ENCODE measurements at places on chromosomes 16 and 17.

DNA sequence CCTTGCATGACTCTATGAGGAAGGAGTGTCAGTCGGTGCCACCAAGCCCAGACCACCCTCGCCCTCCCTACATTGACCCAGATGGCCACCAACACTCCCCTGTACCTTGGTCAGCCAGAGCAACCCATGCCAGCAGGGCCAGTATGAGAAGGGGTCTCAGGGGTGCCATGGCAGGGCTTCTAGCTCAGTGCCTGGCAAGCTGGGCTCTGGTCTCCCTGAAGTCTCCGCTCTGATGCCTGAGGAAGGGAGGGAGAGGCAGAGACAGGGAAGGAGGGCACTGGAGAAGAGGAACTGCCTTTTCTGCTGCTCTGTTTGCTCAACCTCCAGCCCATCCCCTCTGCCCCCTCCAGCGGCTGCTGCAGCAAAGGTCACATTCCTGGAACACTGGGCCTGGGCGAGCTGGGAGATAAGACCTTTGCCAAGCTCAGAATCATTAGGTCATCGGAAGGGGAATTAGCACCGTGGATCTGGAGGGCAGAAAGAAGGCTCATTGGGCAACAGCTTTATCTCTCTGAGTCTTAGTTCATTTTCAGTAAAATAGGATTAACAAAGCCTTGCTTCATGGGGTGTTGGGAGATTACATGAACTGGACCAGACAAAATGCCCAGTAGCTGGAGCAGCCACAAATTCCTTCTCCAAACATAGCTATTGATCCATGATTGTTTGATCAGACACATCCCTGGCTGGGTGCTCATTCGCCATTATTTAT, at the start of gene VTN:
Gene VTN (minus strand): TSS at position 273 of the 709 bp plus-strand sequence. CDS start 104 bp downstream, at position 169.
- no peak for DNase-seq

DNA sequence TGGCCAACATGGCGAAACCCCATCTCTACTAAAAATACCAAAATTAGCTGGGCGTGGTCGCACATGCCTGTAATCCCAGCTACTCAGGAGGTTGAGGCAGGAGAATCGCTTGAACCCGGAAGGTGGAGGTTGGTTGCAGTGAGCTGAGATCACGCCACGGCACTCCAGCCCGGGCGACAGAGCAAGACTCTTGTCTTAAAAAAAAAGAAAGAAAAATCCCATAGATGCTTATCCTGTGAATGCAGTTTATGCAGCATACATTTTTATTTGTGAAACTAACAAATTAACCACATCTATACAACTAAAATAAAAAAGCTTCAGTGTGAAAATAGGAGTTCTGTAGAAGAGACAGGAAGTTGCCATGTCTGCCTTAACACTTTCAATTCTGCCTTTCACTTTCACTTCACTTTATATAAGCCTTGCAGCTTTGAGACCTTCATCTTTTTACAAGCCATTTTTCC, 7.1 kb downstream of the IGSF6 start:
- DNase-seq: peak; percentile 65

DNA sequence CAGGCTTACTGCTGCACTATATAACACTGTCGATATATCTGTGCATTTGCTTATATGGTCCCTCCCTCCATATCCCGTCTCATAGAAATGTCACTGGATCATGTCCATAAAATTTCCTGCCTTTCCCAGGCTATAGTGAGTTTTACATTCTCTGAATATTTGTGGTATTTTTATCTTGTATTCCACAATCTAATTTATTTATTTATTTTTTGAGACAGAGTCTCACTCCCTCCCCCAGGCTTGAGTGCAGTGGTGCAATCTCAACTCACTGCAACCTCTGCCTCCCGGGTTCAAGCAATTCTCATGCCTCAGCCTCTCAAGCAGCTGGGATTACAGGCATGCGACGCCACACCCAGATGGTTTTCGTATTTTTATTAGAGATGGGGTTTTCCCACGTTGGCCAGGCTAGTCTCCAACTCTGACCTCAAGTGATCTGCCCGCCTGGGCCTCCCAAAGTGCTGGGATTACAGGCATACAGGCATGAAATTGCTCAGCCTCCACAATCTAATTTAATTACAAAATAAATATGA, 12.9 kb downstream of the TRIM37 start:
- DNase-seq: no peak

GRCh38 chr16:46632778-46633733, 11.9 kb upstream of the SHCBP1 start:
- no peak for DNase-seq

DNA sequence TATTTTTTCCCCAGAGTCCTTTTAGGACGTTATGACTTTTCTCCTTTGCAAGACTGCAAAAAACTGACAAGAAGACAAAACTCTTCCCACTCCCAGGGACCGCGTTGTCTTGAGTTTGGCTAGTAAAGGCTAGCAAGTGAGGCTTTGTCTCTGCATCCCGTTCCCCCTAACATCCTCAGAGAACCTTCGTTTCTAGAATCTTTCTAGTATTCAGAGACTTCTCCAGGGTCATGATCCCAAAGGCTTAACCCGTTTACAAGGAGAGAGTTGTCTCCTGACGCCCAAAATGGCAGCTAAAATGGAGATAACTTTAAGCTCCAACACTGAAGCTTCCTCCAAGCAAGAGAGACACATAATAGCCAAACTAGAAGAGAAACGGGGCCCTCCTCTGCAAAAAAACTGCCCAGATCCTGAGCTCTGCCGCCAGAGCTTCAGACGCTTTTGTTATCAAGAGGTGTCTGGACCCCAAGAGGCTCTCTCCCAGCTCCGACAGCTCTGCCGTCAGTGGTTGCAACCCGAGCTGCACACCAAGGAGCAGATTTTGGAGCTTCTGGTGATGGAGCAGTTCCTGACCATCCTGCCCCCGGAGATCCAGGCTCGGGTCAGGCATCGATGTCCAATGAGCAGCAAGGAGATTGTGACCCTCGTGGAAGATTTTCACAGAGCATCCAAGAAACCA, 843 bp downstream of the ZNF174 start:
- DNase-seq: peak; percentile 21

DNA sequence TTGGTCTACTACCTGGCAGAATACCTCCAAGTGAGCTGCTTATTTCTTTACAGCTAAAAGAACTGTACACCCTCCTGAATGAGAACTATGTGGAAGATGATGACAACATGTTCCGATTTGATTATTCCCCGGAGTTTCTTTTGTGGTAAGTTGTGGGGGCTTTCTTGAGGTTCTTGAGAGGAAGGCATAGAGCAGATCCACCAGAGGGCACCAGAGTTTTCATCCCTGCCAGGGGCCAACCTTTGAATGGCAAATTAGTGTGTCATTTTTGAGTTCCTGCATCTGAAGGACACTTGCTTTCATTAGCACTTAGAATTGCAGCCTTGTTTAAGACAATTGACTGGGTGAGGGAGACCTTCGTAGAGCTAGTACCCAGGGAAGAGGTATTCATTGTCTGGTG, 35.0 kb downstream of the NMT1 start:
- peak; percentile 14 for DNase-seq

DNA sequence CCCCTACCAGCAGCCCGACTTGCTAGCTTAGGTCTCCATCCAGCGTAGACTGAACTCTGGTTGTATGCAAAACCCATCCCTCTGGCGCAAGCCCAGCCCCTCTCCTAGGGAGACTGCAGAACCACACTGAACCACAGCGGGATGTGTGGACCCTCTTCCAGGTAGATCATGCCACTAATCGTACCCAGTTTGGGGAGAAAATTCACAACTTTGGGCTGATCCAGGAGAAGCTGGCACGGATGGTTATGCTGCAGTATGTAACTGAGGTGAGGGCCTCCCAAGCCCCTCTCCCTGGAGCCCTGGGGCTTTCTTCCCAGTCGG, 3.2 kb downstream of the ACADVL start:
- no peak for DNase-seq

GRCh38 chr17:8018436-8018835, 16.0 kb downstream of the GUCY2D start:
- DNase-seq: no peak

- DNase-seq: no peak
Observed at GRCh38 chr16:57537581-57538234, 1.3 kb upstream of the CCDC102A start.

DNA sequence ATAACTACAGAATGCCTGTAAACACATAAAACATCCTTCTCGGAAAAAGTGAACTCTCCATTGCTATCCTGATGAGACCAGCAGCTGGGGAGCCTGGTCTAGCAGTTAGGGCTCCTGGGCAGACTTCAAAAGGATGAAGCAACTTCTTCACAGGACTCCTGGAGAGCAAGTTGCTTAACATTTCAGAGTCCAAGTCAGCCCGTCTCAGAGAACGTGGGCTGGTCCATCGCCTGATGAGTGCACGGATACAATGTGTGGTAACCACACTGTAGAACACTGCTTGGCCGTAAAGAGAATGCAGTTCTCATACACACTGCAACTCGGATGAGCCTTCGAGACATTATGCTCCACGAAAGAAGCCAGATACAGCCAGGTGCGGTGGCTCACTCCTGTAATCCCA, 52.7 kb downstream of the TMEM235 start:
- no peak for DNase-seq

- no peak for DNase-seq
Observed at GRCh38 chr17:13363771-13364170, 238.0 kb downstream of the HS3ST3A1 start.

- DNase-seq: no peak
Observed at GRCh38 chr16:13270602-13271001, 369.2 kb downstream of the SHISA9 start.

GRCh38 chr17:68320311-68320865, 29.1 kb downstream of the ARSG start:
- DNase-seq: no peak

DNA sequence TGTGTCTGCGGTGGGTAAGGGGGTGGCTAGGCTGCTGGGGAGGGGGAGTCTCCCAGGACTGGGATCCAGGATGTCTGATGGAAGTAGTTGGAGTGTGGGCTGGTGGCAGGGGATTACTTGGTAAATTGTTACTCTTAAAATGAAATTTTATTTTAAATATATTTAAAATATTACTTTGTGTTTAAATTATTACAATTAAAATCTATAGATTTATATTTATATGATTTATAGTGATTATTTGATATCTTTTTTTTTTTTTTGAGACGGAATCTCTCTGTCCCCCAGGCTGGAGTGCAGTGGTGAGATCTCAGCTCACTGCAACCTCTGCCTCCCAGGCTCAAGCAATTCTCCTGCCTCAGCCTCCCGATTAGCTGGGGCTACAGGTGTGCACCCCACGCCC, 18.6 kb downstream of the CPNE2 start:
- DNase-seq: no peak

- peak; percentile 84 for DNase-seq
Observed at GRCh38 chr16:57071831-57072582, 20.4 kb upstream of the CPNE2 start.

GRCh38 chr16:73797115-73797514, 499.5 kb upstream of the PSMD7 start:
- DNase-seq: no peak

DNA sequence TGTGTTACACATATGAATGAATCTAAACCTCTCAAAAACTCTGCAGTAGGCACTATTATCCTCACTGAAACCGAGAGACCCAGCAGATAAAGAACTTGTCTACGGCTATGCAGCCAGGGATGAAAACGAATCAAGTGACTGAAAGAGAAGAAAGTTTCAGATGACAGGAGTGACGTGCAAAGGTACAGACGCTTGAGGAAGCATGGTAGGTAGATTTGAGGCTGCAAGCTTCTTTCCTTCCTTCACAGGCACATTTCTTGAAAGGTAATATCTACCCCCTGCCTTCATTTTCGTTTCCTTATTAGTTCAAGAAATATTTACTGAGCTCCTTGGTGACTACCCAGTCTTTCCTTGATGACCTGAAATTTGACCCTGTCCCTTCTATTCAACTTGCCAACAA, 211.5 kb upstream of the AXIN2 start:
- DNase-seq: peak; percentile 11

- no peak for DNase-seq
Observed at GRCh38 chr16:55351936-55352335, 27.9 kb downstream of the IRX6 start.

DNA sequence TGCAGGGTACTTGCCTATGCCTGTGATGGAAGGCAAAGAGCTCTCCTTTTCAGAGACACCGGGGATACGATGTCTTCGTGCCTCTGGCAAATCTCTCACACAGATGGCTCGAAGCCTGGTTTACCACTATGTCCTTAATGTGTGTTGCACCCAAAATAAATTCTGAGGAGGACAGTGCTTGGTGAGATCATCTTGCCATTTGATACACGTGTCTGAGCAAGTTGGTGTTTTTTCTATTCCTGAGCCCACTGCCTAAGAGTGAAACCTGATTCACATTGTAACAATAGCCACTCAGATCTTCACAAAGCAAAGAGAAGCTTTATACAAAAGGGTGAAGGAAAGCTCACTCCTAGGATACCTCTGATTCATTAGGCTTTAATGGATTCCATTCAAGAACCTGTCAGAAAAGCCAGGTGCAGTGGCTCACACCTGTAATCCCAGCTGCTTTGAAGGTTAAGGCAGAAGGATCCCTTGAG, 33.1 kb upstream of the AKAP1 start:
- peak; percentile 19 for DNase-seq

- DNase-seq: no peak
Observed at GRCh38 chr17:66543526-66543925, 241.1 kb downstream of the PRKCA start.

GRCh38 chr16:81253141-81253540, 14.7 kb downstream of the BCO1 start:
- DNase-seq: no peak

GRCh38 chr17:30550512-30551273, 73.5 kb downstream of the GOSR1 start:
- peak; percentile 38 for DNase-seq

DNA sequence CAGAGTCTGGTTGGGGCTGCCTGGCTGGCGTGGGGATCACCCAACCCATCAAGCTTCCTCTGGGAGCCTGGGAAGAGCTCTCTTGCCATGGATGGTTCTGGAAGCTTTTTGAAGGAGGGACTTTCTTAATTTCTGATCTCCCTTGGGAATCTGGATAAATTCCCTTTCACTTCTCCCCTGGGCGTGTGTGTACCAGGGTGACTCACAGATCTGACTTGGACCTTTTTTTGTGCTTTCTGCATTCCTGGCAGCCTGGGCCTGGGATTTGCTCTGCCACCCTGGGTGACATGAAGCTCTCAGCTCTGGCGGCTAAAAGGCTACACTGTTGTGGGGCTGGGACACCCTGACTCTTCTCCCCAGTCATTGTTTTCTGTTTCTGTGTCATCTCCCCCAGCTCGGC, 70.1 kb downstream of the ABCC1 start:
- DNase-seq: no peak

GRCh38 chr17:4266550-4266949, 2.8 kb upstream of the ANKFY1 start:
- DNase-seq: no peak

- DNase-seq: no peak
Observed at GRCh38 chr17:75808905-75809621, 24.5 kb downstream of the UNK start.
